ENCODE measurements at places on chromosomes 2 and 18. TPM values are rescaled to one million over a fixed set of nuclear protein-coding genes. Genes with fewer than 3 reads are reported as not detected.

The SF3B6 gene
- total RNA-seq: 133 TPM

The CCDC178 gene
- 0.30 TPM for total RNA-seq

The KCNG3 gene
- total RNA-seq: not detected

The TTN gene
- 0.05 TPM for total RNA-seq

The TAF1B gene
- 30.5 TPM for total RNA-seq

The SS18 gene
- 189 TPM for total RNA-seq

The RALB gene
- 108 TPM for total RNA-seq

The DNAJC5G gene
- not detected for total RNA-seq

DNA sequence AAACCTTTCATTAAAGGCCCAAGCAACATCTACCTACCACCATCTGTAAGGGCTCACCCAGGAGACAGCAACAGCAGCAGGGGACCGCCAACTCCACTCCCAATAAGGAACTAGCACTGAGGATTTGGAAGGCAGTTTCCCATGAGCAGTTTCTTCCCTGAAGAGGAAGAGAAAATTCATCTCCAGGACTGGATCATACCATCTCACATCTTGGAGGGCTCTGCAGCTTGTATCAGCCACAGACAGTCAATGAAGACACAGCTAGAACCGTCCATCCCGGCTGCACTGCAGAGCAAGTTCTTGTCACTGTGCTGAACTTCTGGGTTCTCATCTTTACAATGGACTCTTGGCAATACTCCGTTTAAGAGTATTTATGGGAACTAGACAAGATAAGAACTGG is 2.8 kb upstream of the GYPC start:
- no peak for DNase-seq

GRCh38 chr2:69979902-69980807 is 18.7 kb upstream of the ASPRV1 start:
- DNase-seq: no peak

DNA sequence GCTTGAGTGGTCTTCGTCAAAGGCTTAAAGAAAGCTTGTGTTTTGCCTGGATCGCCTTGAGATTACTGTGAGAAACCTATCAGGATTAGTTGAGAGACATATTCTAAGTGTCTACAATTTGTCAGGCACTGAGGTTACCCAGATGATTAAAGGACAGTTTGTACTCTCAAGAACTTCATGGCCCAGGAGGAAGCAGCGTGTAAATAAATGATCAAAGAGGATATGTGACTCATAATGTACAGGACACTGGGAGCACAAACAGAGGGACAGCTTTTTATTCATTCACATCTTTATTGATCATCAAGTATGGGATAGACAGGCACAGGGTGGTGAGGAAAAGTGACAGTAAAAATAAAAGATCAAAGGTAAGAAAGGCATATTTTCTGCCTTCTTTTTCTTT is 152.6 kb upstream of the FSHR start:
- DNase-seq: peak; percentile 34

GRCh38 chr2:199692489-199692888 is 158.5 kb downstream of the FTCDNL1 start:
- DNase-seq: peak; percentile 44

DNA sequence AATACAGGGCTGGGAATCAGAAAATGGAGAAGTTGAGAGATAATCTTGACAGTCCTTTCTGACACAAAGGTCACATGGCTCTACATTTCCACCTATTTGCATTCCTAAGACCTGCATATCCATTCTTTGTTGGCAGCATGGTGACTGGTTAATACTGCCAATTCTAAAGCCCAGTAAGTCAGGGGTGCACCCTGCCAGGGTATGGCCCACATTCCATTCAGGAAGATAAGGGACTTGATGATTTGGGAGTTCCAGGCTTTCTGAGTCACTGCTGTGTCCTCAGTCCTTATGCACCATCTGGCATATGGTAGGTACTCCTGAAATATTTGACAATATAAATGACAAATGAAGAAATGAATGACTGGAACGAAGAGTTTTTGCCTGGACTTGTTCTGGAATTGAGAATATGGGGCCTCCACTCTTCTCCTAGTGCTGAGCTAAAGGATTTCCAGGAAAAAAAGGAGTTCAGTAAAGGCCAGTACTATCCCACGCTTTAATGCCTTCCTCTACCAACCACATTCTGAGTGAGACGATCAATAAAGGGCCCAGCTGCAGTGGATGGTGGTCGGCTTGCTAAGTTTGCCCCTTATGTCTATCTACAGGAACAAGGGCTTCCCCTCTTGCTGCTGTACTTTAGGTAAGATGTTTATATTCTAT is 31.7 kb upstream of the EIF2AK3 start:
- DNase-seq: no peak

DNA sequence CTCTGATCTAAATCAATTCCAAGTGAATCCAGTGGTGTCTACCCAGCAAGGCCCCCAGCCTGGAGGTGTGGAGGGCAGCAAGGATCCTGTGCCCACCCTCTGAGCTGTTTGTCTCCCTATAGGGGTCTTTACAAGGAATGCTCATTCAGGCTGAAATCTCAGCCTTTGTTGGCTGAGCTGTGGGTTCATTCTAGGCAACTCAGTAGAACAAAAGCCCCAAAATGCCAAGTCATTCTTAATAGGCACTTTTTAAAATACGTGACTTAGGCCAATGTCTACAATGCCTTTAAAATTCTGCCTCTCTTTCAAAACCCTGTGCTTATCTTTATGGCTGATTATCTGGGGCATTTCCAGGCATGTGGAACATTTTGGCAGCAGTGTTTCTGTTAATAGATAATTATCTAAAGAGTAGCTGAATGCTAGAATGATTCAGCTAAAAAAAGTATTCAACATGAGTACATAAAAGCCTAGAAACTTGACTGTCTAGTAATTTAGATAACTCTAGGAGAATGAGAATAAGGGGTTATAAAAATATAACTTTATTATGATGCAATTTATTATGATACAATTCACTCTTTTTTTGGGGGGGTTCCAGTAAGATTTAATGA is 7.4 kb downstream of the UGT1A6 start:
- peak; percentile 97 for DNase-seq

DNA sequence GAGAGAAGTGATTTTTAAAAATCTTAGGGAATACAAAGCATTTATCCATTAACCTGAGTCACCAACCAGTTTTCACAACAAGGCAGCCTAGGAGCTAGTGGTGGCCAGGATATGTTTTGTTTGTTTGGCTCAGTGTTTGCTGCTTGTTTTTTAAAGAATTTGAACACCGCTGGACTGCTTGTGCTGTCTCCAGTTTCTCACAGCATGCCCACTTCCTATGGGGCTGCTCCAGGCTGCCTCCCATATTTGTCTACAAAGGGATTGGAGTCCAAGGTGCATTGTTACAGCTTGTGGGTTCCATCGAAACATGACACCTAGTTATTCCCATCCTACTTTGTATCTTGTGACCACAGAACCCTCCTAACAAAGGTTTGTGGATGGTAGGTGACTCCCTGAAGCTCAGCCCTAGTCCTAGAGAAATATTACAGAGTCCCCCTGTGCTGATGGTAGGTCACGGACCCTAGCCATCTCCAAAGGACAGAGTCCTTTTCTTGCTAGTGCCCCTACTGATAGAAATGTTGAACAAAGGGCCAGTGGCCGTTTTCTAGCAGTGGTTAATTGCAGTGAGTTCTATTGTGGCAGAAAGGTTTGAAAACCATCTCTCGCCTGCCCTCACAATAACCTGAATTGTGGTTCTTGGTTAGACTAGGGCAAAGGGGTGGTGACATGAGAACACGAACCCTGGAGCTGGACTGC is 23.2 kb downstream of the GPR39 start:
- peak; percentile 81 for DNase-seq

DNA sequence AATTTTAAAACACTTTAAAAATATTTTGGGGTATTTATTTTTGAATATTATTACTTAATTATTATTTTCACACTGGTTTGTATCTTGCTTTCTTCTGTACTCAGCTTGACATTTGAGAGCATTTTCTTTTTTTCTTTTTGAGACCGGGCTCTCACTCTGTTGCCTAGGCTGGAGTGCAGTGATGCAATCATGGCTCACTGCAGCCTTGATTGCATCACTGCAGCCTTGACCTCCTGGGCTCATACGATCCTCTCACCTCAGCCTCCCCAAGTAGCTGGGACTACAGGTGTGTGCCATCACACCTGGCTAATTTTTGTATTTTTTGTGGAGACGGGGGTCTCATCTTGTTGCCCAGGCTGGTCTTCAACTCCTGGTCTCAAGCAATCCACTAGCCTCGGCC is 79.9 kb upstream of the DLX2 start:
- DNase-seq: no peak

DNA sequence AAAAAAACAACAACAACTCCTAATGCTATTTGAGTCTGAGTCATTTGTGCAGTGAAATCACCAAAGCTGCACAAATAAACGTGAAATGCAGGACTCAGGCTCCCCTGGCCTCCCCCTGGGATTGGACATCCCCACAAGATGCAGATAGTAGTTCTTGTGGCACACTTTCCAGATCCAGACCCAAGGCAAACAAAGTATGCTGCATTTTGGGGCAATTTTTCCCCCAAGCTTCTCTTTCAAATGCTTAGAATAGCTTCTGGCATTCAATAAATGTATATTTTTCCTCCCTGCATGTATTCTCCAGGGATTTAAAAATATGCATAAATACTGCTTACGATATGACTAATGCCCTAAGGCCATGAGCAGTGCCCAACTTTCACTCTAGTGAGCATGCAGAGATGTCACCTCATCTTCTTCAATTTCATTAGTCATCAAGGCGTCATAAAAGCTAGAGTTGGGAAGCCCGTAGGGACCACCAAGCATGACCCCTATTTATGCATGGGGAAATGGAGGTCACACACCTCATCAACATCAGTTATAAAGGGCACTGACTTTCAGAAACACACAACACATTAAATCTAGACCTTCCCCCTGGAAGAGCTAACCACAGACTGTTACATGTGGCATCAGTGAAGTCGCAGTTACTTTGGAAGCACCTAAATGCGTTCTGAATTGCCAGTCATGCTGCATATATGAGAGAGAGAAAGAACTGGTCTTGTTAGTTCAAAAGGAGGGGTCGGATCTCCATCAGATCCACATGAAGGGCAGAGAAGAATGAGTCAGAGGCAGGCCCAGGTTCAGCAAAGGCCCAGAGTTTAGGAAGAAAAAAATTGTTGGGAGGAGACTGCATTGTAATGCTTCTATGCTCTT is 374.1 kb downstream of the LPIN1 start:
- no peak for DNase-seq

DNA sequence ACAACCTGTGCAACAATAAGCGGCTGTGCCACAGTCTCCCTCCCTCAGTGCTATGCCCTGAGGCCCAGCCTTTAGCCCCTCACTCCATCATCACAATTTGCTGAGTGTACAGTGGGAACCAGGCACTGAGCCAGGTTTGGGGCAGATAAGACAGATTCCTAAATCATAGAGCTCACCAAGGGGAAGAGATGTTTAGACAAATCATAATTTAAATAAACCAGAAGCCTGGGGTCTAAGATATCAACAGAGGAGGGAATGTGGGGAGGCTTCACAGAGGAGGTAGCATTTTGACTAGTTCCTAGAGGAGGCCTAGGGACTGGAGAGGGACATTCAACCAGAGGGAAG is 139.3 kb upstream of the EPAS1 start:
- DNase-seq: no peak

DNA sequence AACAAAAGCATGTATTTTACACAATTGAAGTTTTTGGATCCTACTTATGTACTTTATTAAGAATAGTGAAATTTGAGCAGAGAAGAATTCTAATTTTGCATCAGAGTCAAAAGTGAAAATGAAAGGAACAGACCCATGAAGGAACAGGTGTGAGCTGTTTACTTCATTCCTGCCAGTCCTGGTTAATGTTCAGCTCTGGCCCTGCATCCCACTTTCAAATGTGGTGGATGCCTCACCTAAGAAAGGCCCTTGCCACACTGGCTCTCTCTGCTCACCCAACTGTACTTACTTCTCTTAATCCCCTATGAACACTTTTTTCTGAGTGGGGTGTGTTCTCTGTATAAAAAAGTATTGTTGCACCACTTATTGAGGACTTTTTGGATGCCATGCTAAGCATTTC is 22.2 kb downstream of the FAM110C start:
- peak; percentile 84 for DNase-seq

- DNase-seq: no peak
Observed at GRCh38 chr2:133941666-133942065, 312.2 kb upstream of the MGAT5 start.

DNA sequence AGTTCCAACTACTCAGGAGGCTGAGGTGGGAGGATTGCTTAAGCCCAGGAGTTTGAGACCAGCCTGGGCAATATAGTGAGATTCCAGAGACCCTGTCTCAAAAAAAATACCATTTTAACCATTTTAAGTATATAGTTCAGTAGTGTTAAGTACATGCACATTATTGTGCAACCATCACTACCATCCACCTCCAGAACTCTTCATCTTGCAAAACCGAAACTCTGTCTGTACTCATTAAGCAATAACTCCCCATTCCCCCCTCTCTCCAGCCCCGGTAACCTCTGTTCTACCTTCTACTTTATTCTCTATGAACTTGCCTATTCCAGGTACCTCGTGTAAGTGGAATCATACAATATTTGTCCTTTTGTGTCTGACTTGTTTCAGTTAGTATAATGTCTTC is 86.4 kb downstream of the GFPT1 start:
- DNase-seq: no peak

- DNase-seq: no peak
Observed at GRCh38 chr2:181252262-181253148, 204.7 kb upstream of the ITGA4 start.

DNA sequence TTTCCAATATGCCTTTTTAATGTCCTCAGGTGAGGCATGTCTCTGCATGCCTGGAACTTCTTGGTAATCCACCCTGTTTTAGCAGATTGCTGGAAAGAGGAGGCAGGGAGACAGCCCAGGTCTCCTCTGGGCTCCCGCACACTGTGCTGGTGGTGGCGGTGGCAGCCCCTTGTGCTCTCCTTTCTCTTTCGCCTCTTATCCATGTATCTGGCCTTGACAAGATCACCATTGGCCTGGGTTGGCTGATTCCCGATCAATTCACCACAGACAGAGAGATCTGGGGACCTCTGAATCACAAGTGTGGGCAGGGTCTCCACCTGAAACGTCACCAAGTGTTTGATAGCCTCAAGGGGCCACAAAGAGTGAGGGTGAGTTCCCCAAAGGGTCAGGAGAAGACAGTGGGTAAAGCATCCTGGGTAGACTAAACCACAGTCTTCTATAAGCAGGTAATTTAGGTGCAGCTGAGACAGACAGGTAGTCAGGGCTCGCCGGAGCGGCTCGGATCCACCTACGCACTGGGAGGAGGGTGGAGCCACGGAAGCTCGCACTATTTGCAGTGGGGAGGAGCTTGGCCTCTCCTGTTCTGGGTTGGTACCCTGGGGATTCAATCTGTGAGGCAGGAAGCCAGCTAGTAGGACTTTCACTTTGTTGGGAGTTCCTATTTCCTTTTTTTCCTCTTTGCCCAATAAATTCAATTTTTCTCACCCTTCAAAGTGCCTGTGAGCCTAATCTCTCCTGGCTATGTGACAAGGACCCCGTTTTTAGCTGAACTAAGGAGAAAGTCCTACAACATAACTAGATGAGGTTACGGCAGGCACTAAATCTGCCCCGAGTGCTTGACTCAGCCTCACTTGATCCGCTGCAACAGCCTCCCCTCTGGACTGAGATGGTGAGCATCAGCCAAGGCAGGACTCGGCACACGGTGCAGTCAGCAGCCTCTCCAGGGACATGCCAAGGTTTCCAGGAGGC is 57.6 kb downstream of the SLC4A3 start:
- DNase-seq: peak; percentile 80

- peak; percentile 24 for DNase-seq
Observed at GRCh38 chr2:167637741-167638140, 609.7 kb downstream of the STK39 start.
